HCT116 (cell line): ENCODE measurements at places on chromosomes 16 and 17. TPM values are rescaled to one million over a fixed set of nuclear protein-coding genes. Genes with fewer than 3 reads are reported as not detected.
A peak's percentile ranks its signal among the peaks of the same experiment; 100 is the strongest.

The ANKRD40CL gene
- total RNA-seq: 0.57 TPM

- H3K36me3 ChIP-seq: no peaks in the 10 kb centered on the region
- no peak overlapping the region for H3K27ac ChIP-seq
- no peak overlapping the region for H3K4me3 ChIP-seq
- no peaks in the 10 kb centered on the region for H3K4me1 ChIP-seq
- no peak for DNase-seq
Observed at GRCh38 chr17:72022328-72023275, 98.2 kb upstream of the SOX9 start.

DNA sequence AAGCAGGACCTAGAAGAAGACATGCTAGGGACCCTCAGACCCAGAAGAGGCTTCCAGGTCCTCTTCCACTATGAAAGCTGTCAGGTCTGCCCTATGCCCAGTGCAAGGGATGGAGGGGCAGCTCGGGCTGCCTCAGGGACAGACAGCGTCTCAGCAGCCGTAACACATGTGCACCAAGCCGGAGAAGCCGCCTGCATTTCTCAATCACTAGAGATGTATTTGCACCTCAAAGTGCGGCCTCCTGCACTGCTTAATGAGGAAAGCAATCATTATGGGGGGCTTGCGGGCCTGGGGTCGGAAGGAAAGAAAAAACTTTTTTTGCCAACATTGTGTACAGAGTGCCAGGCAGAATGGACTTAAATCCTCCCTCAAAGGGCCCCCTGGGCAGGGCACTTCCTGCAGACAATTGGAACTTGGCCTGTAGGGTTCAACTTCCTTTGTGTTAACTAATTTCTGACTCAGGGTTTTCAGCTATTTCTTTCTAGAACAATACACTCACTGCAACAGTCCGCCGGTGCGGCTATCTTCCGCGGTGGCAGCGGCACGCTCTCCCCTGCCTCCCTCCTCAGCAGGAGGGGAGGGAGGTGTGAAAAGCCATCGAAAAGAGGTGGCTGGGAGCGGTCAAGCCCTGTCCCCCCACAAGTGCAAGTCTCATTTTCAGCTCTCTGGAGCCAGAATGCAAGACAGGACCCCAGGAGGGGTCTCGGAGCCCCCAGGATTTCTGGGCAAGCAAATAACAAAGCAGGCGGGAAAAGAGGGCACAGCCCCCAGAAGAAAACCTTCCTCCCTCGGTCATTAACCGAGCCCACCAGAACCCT, 101.2 kb downstream of the ZNF423 start:
- H3K27me3 ChIP-seq: peaks cover 9% of the 10 kb centered on the region; the same call in 1 of the 2 replicates
- no peak overlapping the region for H3K4me3 ChIP-seq
- no peaks in the 10 kb centered on the region for H3K36me3 ChIP-seq
- no peak for DNase-seq
- H3K4me1 ChIP-seq: no peaks in the 10 kb centered on the region; the same call in 1 of the 2 replicates
- H3K27ac ChIP-seq: no peak overlapping the region

DNA sequence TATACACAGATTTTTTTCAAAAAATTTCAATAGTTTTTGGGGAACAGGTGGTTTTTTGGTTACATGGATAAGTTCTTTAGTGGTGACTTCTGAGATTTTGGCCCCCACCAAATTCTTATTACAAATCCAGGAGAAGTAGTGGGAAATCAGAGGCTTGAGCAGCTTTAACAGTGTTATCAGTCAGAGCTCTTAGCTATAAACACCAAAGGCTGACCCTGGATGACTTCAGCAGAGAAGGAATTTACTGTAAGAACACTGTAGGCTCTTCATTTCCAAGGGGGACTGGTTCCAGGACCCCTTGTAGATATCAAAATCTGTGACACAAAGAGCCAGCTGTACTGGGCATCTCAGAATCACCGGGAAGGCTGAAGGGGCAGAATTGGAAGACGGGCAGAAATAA, 17.8 kb downstream of the MPHOSPH6 start:
- H3K27me3 ChIP-seq: no peaks in the 10 kb centered on the region
- H3K4me3 ChIP-seq: no peak overlapping the region
- H3K4me1 ChIP-seq: no peaks in the 10 kb centered on the region
- H3K36me3 ChIP-seq: peaks cover 10% of the 10 kb centered on the region
- DNase-seq: no peak

DNA sequence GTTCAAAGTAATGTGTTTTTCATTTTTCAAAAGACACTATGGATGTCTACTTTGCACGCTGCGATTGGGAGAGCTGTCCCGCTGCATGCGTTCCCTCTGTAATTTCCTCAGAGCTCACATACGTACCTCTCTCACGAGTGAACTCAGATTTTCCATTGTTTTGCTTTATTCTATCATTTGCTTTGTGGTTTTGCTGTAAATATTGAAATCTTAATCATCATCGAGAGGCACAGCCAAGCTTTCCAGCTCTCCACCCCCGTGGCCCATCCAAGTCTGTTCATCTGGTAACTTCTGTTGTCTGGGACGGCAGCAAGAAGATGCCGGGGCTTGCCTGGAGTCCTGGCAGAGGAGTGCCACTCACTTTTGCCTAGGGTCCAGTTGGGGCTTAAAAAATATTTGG, 21.1 kb downstream of the TMC6 start:
- no peak overlapping the region for H3K4me3 ChIP-seq
- no peaks in the 10 kb centered on the region for H3K27me3 ChIP-seq
- DNase-seq: no peak
- H3K4me1 ChIP-seq: no peaks in the 10 kb centered on the region
- H3K36me3 ChIP-seq: no peaks in the 10 kb centered on the region

- H3K36me3 ChIP-seq: no peaks in the 10 kb centered on the region
- H3K4me1 ChIP-seq: peaks cover 44% of the 10 kb centered on the region
- no peak for DNase-seq
- H3K27ac ChIP-seq: peak overlapping the region; percentile 56
Observed at GRCh38 chr17:38427160-38427949, 909 bp upstream of the ARHGAP23 start.

- no peak overlapping the region for H3K4me3 ChIP-seq
- no peak for DNase-seq
- no peaks in the 10 kb centered on the region for H3K4me1 ChIP-seq
- no peaks in the 10 kb centered on the region for H3K36me3 ChIP-seq
Observed at GRCh38 chr16:72947379-72948237, 100.3 kb downstream of the ZFHX3 start.
